ENCODE measurements at places on chromosomes 6 and 20.

- DNase-seq: no peak
Observed at GRCh38 chr6:29112135-29112534, 4.3 kb downstream of the OR2J3 start.

- DNase-seq: no peak
Observed at GRCh38 chr20:48469026-48469425, 358.8 kb downstream of the PREX1 start.

GRCh38 chr20:42531508-42531961, 658.2 kb downstream of the PTPRT start:
- no peak for DNase-seq

DNA sequence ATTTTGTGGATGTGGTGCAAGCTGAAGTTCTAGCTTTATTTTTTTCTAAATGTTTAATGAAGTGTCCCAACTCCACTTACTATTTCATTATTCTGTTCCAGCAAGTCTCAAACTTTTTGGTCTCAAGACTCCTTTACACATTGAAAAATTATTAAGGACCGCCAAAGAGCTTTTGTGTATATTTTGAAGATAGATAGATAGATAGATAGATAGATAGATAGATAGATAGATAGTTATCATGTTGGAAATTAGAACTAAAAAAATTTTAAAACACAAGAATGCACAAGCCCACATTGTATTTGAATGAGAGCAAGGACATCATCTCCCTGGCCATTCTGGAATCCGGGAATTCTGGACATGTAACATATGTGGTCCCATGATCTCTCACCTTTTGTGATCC, 181.2 kb upstream of the SNX9 start:
- DNase-seq: no peak

DNA sequence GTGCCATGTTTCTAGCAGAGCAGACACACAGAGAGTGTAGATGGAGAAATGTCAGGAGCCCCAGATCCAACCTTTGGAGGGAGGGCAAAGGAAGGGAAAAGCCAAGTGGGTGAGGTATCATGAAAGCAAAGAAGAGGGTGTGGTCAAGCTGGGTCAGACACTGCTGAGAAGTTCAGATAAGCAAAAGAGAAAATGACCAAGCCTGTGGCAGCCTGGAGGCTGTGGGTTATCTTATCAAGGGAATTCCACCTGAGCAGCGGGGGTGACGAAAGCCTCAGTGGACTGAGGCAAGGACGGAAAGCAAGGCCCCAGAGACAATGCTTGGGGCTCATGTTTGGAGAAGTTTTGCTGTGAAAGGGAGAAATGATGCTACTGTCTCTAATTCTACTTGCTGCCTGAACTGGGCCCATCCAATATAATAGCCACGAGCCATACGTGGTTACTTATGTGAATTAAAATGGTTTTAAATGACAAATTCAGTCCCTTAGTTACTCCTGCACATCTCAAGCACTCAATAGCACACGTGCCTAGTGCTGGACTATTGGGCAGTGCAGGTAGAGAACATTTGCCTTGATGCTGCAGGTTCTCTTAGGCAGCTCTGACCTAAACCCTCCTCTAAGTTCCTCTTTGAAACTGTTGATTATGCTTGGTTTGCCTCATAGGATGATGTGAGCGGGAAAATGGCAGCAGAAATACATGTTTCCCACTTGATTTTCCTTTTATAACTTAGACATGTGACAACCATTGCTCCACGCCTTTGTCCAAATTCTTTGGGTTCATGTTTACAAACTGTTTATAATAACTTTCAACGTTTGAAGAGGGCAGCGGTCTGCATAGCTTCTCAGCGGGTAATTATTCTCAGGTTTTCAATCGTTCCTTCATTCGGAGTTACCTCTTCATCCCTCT, 63.7 kb downstream of the SLC22A23 start:
- DNase-seq: no peak
